ENCODE measurements at places on chromosomes 11 and 22. TPM values are rescaled to one million over a fixed set of nuclear protein-coding genes. Genes with fewer than 3 reads are reported as not detected.

DNA sequence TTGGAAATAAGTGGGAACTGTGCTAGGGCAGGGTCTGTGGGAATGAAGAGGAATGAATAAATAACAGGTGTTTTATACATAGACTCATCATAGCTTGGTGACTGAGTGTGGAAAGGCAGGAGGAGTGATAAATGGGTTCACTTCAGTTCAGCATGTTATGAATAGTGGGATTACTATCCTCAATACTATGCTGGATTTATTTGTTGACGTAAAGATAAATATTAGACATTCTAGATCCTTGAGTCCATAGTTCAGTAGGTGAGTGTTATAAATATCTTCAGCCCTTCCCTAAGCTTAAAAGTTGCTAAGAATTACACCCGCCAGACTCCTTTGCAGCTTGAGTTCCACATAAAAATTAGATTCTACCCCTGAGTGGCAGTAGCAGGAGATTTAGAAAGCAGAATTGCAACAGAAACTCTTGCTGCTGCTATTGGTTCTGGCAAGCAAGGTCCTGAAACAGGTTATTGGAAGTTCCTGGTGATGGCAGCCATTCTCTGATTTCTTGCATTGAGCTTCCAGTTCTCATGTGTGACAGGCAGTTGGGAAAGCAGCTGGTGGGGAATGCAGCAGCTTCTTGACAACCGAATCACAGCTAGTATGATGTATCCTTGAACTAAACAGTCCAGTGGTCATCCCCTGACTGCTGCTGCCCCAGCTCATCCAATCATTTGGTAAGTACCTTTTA is 1558.9 kb downstream of the FAM181B start:
- DNase-seq: no peak

DNA sequence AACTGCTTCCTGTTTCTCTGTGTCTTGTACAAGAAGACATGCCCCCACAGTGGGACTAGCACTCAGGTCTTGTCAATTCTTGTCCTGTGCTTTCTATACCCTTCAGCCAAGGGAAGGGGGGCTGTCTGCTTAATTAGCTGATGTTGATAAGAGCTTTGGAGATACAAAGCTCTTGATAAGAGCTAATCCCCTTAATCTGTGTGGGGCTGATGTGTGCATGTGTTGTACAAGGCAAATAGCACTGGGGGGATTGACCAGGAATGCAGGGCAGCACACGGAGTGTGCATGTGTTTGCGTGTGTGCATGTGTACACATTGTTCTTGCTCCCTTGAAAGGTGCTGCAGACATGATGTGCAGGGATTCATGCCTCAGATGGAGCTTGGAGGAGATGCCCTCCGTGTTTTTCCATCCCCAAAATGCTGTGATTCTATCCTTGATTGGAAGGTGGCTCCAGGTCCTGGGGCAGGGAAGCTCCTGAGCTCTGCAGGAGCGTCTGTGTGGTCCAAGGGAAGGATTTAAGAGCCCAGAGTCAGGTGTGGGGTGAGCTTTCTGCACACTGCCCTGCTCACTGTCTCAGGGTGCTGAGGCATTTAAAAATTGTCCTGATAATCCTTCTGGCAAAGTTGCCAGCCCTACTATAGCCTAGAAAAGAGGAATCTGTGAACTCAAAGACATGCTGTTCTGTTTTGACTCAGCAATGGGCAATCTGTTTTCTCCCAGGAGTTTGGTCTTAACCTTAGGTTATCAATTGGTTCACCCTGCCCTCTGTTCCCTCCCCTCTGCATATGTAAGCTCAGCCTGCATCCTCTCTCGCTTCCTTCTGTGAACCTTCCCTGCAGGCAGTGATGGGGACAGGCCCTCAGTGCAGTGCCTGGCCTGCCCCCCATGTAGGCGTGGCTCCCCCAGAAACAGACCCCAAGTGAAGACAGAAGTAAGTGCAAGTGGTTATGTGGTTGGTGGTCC is 102.0 kb downstream of the GRIK4 start:
- DNase-seq: no peak

DNA sequence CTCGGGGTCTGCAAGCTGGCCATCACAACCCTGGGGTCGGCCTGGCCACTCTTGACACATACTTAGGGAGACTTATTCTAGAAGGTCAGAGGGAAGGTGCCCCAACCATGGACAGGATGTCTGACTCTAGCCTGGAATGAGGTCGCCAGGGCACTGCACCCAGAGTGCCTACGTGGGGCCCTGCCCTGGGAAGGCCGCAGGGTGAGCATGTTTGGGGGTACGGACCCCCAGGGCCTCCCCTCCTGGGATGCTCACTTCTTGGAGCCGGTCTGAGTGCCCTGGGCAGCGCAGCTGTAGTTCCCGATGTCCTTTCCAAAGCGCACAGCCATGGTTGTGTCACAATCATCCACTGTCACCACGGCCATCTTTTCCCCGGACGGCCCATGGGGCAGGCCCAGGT is 75.8 kb downstream of the TRMU start:
- no peak for DNase-seq

GRCh38 chr11:114317787-114318137 is 21.6 kb downstream of the NNMT start:
- DNase-seq: peak; percentile 80

DNA sequence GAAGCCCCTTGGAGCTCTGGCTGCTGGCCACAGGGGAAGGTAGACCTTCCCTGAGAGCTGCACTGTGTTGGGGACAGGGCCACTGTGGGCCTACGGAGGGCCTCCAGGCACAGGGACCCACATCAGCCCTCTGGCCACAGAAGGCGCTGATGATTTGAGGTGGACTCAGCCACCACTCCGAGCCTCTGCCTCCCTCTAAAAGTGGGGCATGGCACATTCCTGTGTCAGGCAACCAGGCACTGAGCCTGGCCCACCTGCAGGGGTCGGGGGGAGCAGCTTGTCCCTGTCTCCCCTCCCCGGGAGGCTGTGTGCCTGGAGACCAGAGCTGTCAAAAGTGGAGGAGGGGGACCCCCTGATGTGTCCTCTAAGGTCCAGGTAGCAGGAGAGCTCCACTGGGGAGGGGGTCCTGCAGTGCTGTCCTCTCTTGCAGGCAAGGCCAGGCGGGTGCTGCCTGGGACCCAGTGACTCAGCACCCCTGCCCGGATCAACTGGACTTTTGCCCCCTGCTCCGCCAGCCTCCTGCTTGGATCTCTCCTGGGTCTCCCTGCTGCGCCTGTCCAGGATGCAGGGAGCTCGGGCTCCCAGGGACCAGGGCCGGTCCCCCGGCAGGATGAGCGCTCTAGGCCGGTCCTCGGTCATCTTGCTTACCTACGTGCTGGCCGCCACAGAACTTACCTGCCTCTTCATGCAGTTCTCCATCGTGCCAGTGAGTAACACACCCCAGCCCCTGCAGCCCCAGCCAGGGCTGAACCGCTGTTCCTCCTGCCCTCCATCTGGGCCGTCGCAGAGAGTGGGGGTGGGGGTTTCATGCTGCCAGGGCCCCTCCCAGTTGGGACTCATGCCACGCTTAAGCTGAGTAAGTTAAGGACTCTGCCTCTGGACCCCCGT is 17.5 kb upstream of the CDKN1C start:
- DNase-seq: no peak

DNA sequence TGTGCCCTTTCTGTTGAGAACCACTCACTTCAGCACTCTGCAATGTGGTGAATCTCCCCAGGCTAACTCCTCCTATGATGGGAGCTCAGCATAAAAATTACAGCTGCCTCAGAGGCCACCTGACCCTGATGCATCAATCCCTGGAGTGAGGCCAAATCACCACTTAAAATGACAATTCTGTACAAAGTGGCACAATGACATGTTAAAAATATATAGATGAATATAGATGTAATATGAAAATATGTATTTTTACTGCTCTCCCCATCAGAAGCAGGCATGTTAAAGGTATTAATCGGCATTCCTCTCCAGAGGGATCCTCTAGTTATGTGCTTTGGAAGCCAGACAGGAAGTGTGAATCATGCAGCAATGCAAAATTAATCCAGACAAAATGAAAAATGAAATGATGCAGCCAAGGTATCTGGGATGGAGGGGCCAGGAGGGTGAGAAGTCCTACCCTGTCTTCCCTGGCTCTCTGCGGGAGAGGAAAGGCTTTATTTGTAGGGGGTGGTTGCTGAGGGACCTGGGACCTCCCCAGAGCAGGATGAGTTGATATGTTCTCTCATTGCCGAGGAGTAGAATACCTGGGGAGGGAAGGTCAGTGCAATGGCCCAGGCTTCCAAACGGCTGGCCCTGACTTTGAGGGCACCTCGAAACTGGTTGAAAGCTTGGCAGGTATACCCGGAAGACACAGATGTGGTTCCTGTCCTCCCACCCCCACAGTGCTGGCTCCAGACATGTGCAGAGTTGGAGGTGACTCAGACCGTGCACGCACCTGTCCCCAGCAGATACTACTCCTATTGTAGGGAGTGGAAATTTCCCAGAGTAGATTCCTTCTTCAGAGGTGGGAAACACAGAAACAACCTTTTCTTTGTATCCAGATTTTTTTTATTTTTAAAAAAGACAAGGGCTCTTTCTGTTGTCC is 347.9 kb upstream of the NCAM1 start:
- no peak for DNase-seq

GRCh38 chr11:121473064-121473777 is 20.5 kb upstream of the SORL1-AS1 start:
- no peak for DNase-seq

GRCh38 chr11:130396965-130397364 is 31.4 kb downstream of the ADAMTS8 start:
- DNase-seq: no peak

GRCh38 chr11:59918987-59919589 is 19.1 kb upstream of the OOSP1 start:
- DNase-seq: no peak

- DNase-seq: no peak
These were observed 29.7 kb upstream of the CAVIN3 start for GRCh38 chr11:6350043-6350442.

- DNase-seq: no peak
These were observed 10.0 kb downstream of the SIK2 start for GRCh38 chr11:111612224-111612623.

DNA sequence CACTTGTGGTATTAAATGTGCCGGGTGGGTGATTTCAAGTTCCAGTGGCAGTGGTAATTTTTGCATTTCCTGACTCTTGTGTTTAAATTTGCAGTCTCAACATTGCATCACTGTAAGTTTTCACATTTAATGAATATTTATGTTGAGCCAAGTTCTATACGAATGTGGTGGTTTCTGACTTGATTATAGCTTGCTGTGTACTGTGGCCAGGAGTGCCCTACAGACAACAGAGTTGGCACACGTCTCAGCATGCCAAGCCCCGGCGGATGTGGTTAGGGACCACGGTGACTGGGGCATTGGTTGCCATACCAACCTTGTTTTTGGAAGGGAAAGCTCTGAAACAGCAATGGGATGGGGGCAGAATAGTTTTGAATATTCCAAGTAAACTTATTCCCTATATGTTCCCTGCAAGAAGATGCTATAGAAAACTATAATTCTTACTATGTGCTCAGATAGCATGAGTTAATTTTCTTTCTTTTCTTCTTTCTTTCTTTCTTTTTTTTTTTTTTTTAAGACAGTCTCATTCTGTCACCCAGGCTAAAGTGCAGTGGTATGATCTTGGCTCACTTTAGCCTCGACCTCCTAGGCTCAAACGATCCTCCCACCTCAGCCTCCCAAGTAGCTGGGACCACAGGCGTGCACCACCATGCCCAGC is 16.0 kb downstream of the ZNRF3 start:
- no peak for DNase-seq

DNA sequence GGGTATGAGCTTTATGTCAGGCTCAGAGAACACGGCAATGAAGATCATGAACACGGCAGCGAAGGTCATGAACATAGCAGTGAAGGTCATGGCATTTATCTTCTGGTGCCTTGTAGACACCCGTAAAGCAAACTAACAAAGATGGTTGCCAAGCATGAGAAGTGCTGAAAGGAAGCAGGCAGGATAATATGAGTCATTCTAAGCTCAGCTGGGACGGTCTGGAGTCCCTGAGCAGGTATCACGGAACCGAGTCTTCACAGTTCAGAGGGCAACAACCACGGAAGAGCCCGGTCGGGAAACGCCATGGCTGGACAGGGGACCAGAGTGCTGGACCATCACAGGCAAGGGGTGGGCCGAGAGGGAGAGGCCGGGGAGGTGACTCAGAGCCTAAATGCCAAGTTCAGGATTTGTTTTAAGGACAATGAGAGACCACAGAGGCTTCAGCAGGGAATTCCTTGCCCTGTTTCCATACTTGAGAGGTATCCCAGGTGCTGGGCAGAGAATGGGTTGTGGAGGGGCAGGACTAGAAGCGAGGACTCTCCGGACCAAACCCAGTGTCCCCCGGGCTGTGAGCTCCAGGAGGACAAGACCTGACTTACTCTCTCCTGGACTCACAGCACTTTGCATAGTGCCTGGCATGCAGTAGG is 13.1 kb upstream of the MS4A10 start:
- no peak for DNase-seq

DNA sequence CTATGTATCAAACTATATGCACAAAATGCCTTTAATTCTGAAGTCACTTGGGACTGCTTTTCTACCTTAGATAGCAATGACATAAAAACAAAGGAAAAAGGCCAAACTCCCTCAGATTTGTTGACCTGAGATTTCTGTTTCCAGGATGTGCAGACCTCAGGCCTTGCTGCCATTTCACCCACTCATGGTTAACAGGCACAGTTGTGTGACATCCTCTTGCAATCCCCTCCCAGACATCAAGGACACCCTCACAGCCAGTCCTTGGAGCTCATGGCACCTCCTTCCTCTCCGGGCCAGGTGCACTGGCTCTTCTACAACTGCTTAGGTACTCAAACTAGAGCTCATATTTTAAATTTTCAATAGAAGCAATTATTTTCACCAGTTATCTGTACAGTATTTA is 37.3 kb downstream of the SERPIND1 start:
- DNase-seq: no peak

- DNase-seq: no peak
These were observed 329.9 kb upstream of the ISX start for GRCh38 chr22:34736081-34736480.

GRCh38 chr11:110711776-110712658 is at the start of gene ARHGAP20:
Gene ARHGAP20, minus strand, starts transcription at chr11:110712437. Its CDS starts 206 bp downstream, at chr11:110712231.
- peak; percentile 81 for DNase-seq

DNA sequence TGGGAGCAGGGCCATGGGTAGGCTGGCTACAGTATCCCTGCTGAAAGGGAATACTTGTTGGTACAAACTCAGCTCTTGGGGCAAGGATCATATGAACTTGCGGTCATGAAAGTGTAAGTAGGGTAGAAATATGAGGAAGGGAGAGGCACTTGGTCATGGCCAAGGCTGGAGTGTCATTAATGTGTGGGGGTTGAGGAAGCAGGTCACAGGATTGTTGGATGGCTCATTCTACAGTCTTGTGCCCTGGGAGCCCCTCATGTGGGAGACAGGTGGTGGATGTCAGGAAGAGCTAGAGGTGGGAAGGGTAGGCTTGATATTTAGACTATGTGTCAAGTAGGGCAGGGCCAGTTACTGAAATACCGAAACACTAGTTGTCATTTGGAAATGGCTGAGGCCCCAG is 95.5 kb downstream of the RRM1 start:
- DNase-seq: no peak

The OR8K3 gene
- not detected for total RNA-seq

The OR5P2 gene
- total RNA-seq: not detected

The LGALS12 gene
- 1.9 TPM for total RNA-seq

The MUC6 gene
- total RNA-seq: not detected

The RGL4 gene
- total RNA-seq: not detected

The PPFIBP2 gene
- 4.3 TPM for total RNA-seq

The POU2AF2 gene
- not detected for total RNA-seq

The CD248 gene
- 1.5 TPM for total RNA-seq

The ANO5 gene
- 3.7 TPM for total RNA-seq

The GLB1L2 gene
- total RNA-seq: 2.4 TPM
